ENCODE measurements at places on chromosomes 2 and 18. TPM values are rescaled to one million over a fixed set of nuclear protein-coding genes. Genes with fewer than 3 reads are reported as not detected.

DNA sequence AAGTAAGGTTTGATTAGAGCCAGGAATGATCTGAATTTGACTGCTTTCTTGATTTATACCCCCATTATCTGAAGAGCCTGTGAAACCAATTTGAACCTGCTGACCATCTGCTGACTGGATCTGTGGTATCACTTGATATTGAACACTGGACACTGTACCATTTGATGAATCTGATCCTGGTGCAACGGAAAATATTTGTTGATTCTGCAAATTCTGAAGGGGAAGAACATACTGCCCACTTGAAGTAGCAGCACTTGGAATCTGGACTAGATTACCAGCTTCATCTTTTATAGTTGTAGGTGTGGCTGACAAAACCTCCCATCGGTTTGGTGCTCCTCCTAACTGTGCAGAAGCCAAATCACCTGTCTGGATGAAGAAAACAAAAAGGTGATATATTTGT is 9.3 kb downstream of the SP3 start:
- DNase-seq: no peak

DNA sequence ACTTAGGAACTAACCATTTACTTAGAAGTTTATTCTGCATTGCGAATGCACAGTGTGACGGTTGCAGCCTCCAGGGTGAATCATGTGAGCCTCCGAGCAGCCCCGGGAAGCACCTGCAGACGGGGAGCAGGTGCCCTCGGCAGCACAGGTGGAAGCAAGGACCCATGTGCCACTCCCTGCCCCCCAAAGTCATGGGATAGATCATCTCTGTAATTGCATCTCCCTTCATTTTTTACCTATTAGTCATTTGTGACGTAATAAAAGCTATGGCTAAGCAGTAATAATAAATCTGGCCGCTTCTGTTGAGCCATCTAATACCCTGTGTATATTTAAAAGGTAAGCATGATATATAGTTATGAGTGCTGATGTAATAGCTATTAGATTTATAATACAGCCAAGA is 97.2 kb downstream of the PTGR3 start:
- DNase-seq: no peak

Gene CCDC148
- 1.1 TPM for total RNA-seq

DNA sequence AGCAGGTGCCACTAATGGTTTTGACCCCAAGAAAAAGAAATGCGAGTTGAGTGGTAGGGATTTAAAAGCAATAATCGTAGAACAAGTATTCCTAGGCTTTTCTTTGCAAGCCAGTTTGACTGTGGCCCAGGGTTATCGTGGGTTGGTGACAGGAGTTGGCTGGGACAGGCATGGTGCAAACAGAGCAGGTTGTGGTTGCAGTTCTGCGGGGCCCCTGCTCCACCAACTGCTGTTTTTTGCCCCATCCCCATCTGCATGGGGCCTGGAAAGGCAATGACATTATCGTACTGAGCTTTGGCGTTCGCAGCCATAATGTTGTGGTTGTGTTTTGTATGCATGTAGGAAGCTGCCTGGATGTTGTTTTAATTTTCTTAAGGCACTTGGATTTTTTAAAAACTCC is 274.0 kb downstream of the TSN start:
- DNase-seq: no peak

Gene LINC00305
- not detected for total RNA-seq

DNA sequence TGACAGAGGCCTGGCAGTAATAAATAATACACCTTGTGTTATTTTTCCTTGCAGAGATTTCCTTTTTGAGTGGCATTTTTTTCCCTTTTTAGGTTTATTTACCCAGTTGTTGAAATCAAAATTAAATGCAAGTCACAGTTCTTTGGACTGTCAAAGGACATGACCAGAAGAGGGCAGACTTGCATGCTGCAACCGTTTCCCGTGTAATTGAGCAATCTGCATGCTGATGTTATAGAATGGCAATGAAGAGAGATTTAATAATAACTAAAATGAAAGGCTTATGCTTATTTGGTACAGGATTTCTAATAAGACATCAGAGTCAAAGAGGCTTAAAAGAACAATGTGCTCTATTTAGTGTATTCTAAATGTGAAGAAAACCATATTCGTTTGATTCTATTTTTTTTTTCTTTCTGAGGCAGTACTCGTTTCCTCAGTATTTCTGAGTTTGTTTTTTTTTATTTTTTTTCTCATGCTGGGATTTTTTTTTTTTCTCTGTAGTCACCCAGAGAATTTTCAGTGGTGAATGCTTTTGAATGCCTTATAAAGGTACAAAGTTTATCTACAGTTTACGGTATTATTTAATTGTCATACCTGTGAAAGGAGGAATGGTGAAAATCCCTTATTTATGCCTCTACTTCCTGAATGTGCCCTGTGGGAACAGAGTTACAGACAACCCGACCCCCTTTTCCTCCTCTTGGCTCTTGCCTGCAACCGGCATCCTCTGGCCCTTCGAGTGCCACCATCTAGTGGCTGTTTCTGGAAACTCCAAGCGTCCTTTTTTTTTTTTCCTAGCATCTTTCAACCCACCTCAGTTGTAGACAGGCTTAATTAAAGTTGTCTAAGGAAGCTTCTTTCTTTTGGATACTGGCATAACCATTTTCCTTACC is 368.5 kb downstream of the LRRTM1 start:
- DNase-seq: peak; percentile 26

Gene INPP5D
- 7.8 TPM for total RNA-seq

GRCh38 chr2:196407675-196408264 is 231.7 kb upstream of the CCDC150 start:
- DNase-seq: no peak

Measured in right cardiac atrium (tissue), 5 donors.